T-helper 17 cell (primary cell): ENCODE measurements at places on chromosomes 16 and 17.

DNA sequence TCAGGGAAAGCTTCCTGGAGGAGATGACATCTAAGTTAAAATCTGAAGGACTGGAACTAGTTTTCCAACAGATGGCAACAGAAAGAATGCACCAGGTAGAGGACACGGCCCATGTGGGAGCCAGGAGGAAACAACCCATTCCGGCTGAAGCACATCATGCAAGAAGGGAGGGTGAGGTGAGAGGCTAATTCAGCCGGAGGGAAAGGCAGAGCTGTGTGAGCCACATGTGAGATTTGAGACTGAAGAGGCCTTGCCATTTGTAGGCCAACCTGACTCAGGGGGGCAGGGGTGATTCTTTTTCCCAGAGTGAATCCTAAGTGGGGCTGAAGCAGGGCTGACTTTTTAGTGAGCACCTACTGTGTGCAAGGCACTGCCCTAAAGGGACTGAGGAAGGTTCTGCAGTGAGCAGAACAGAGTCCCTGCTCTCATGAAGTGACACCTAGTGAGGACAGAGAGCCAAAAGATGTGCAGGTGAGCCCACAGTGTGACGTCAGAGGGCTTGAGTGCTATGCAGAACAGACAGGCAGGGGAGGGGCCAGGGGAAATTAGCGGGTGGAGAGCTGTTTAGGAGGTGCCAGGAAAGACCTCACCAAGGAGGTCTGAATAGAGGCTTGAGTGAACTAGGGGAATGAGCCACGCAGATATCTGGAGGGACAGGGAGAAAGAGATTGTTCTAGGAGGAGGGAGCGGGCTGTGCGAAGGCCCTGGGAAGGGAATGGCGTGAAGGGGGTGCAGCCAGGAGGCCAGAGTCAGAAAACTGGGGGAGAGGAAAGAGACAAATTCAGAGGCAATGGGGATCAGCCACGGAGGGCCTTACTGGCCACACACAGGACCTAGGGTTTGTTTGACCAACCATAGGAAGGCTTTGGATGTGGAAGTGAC is 19.8 kb upstream of the IL21R start:
- no peak for DNase-seq

DNA sequence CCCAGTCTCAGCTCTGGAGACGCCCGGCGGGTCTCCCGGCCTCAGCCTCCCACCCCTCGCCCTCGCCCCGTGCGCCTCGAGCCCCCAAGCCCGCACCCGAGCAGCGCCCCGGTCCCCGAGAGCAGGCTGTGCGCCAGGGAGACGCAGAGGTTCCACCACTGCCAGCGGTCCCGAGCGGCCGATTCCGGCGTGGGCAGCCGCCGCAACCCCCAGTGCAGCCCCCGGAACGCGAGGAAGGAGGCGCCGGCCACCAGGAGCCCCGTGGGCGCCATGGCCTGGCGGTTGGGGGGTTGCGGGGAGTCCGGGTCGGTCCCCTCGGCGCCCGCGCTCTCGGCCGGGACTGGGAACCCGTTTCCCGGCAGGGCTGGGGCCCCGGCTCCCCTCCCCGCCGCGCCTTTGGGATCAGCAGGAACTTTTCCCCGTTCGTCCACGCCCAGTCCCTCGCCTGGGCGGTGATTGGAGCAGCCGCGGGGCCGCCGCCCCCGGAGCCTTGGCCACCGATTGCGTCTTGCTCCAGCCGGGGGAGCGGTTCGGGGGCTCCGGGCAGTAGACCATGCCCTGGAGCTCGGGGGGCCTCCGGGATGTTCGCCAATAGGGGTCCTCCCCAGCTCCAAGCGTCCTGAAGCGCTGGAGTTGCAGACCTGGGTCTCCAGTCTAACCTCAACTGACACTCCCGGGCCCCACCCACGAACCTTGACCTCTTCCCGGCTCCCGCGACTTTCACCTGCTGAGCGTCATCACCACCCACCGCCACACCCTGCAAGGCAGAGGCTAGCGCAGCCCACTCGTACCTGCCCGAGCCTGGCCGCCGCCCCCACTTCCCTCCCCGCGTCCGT is at the start of gene TLCD2:
Gene TLCD2 (minus strand): TSS at position 407 of the 836 bp plus-strand sequence. CDS start 135 bp downstream, at position 272.
- no peak for DNase-seq

- DNase-seq, result no peak
These were observed 7.6 kb downstream of the SCPEP1 start for GRCh38 chr17:56985371-56986162.

- DNase-seq, result no peak
These were observed 59.8 kb upstream of the FBXO47 start for GRCh38 chr17:39026980-39027451.

- no peak for DNase-seq
These were observed 11.7 kb upstream of the CD300H start for GRCh38 chr17:74578979-74579378.

GRCh38 chr17:28227316-28228108 is 91.5 kb upstream of the TMEM97 start:
- DNase-seq, result no peak

DNA sequence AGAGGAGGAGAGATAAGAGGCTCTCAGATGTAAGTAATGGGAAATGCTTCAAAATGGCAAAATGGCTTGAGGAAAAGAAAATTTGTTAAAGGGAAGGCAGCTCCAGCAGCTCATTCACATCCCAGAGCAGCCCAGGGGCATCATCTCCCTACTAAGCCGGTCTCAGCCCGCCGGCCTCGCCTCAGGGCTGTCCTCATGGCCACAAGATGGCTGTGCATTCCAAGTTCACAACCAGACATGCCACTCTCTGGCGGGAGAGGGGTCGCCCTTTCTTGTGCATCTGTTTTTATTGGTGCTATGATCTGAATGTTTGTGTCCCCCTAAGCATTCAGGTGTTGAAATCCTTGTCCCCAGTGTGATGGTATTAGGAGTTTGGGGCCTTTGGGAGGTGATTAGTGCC is 13.5 kb upstream of the SLC47A2 start:
- no peak for DNase-seq

GRCh38 chr17:15377200-15377599 is 35.8 kb upstream of the TEKT3 start:
- no peak for DNase-seq

- DNase-seq, result no peak
These were observed 19.5 kb downstream of the GPR179 start for GRCh38 chr17:38324141-38324697.

DNA sequence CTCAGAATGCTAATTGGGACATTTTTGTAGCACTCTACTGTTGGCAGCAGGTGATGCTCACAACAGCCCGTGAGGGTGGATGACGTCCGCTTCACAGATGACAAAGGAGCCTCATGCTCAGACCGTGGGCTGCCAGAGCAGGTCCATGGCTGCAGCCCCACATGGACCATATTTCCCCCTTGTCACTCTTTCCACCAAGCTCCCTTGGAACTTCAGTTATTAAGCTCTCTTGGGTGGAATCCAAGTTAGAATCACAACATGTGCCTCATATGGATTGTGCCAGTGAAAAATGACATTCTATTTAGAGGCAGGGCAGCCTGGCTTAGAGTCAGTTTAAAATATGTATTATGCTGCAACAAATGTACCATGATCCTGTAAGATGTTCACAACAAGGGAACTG is 33.2 kb upstream of the STH start:
- DNase-seq, result no peak

GRCh38 chr17:62615503-62615902 is 12.0 kb upstream of the MRC2 start:
- no peak for DNase-seq

DNA sequence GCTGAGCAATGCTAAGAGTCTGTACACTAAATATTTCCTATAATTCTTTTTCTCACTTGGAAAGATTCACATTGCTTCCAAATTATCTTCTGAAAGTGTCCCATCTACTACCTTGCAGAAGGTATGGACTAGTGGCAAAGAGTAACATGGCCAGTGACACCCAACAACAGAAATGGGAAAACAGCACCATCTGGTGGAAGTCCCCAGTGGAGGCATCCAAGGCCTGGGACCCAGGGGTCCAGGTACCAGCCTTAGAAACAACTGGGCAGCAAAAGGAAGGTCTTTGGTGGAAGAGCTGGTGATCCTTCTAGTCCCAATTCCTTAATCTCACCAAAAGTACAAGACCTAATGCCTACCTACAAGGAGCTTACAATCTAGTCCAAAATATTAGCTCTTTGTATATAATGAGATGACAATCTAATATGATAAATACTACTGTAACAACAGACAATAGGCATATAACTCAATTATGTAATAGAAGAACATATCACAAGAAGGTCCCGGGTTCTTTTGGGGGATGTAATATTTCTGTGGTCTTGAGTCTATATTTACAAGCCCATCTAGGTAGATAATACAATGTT is 55.3 kb downstream of the SKAP1 start:
- DNase-seq, result peak; percentile 17

GRCh38 chr17:39919087-39919683 is 750 bp upstream of the GSDMB start:
- no peak for DNase-seq

GRCh38 chr17:74164446-74165045 is 38.9 kb upstream of the RPL38 start:
- no peak for DNase-seq

DNA sequence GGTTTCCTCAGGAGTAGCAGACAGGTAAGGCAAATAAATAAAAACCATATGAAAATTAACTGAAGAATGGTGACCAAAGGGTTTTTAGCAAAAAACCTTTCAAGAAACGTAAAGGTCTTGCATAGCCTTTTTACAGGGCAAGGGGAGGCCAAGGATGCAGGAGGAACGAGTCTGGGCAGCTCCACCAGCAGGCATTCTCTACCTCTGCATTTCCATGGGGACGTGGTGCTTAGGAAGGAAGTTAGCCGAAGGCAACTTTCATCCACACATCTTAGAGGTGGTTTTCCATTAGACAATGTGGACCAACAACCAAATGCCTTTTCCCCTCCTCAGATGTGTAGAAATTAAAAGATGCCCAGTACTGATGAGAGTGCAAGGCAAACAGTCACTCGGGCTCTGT is 20.7 kb downstream of the TOM1L2 start:
- DNase-seq, result no peak

DNA sequence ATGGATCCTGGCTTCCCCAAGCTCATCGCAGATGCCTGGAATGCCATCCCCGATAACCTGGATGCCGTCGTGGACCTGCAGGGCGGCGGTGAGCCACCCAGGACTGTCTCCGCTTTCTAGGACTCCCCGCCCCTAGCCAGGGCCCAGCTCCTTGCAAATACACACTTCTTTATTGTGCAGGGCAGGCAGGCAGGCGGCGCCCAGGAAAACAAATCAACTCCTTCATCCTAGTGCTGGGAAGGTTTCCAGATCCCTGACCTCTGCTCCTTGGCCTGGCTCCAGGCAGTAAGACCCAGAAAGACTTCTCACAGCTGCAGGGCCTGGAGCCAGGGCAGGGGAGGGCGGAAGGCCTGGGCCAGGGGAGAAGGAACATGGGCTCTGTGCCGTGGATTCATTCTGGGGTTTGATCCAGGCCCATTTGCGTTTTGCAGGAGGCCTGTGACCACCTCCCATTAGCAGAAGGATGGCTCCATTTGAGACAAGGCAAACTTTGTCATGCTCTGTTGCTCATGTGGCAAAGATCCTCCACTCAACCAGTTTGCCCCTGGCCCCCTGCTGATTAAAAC is 6.0 kb upstream of the LPCAT2 start:
- DNase-seq, result no peak

GRCh38 chr16:11440657-11441012 is 95.4 kb downstream of the RMI2 start:
- DNase-seq, result no peak

GRCh38 chr16:69345923-69346322 is 5.7 kb downstream of the TMED6 start:
- no peak for DNase-seq

GRCh38 chr17:64103391-64104364 is 26.3 kb downstream of the ERN1 start:
- no peak for DNase-seq
